AG04449 (cell line): ENCODE measurements at places on chromosomes 11 and 22.
A peak's percentile ranks its signal among the peaks of the same experiment; 100 is the strongest.

- no peak for DNase-seq
Measured at GRCh38 chr22:49084206-49084605, 743.5 kb downstream of the BRD1 start.

DNA sequence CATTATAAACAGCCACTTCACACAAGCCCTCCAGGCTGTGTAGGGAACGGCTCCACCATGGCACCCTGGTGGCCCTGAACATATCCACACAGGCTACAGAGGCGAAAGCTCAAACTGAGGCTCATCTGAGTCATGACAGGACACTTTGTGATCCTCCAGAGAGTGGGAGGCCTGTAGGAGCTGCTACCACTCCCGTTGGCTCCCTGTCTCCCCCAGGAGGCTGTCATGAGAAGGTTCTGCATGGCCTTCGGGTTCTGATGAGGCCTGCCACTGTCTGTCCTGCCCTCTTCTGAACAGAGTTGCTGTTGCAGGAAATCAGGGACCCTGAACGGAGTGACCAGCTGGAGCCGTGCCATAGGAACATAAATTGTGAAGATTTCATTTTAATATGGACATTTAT lies 23.8 kb upstream of the ALDH3B2 start:
- DNase-seq: no peak

DNA sequence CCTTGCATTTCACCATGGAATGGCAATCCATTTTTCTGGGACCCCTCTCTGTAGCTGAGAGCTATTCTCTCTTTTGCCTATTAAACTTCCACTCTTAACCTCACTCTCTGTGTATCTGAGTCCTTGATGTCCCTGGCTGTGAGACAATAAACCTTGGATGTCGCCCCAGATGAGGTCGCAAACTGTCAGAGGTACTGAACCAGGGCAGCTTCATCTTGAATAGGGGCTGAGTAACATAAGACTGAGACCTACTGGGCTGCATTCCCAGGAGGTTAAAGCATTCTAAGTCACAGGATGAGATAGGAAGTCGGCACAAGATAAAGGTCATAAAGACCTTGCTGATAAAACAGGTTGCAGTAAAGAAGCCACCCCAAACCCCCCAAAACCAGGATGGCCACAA lies 68.0 kb downstream of the RSF1 start:
- DNase-seq: no peak

GRCh38 chr11:48263423-48263911 lies at the start of gene OR4X1:
Gene OR4X1 (plus strand): TSS chr11:48263861. CDS start chr11:48263861, 0 bp downstream.
- DNase-seq: no peak

- no peak for DNase-seq
Measured at GRCh38 chr11:62433141-62433903, 14.5 kb downstream of the SCGB1A1 start.

- DNase-seq: no peak
Measured at GRCh38 chr11:68440224-68440623, 20.3 kb upstream of the PPP6R3 start.

GRCh38 chr22:35846804-35847203 lies 129.1 kb downstream of the APOL5 start:
- no peak for DNase-seq

DNA sequence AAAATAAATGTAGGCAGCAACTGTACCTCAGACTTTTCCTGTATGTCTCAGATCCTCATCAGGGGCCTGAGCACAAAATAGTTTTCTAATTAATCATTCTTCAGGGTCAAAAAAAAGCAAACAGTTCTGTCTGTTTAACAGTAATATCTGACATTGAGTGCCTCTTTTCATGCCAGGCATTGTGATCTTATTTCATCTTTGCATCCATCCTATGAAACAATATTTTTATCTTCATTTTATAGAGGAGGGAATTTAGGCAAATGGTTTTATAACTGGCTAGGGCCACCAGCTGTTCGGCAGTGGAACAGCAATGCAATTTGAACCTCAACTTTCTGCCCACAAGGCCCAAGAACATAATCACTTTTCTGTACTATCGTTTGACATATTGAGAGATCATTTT lies 145.6 kb downstream of the WNT7B start:
- no peak for DNase-seq

DNA sequence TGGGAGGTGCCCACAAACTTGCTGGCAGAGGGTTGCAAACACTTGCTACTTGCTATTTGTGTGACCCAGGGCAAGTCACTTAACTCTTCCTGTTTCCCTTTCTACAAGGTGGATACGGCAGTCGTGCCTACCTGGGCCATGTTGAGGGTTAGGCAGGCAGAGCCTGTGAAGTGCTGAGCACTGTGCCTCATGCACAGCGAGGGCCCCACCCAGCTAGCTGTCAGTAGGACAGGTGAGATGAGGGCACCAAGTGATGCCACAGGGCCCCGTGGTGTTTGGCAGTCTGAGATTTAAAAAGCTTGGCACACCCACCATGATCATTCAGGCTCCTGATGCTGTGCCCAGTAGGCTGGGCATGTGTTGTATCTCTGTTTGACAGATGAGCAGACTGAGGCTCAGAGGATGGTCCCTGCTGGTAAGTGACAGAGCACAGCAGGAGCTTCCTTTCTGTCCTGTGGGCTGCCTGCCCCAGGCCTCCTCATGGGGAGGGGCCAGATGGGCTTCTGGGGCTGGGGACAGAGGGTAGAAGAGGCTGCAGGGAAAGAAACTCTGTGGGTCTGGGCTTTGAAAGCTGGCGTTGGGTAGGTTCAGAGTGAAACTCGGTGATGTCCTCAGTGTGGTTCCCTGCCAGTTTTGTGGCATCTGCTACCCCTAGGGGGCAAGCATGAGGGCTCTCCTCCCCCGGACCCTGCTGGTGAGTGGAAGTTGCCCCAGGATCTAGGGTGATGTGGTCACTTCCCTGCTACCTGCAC lies 59.3 kb downstream of the TSPAN18 start:
- no peak for DNase-seq

DNA sequence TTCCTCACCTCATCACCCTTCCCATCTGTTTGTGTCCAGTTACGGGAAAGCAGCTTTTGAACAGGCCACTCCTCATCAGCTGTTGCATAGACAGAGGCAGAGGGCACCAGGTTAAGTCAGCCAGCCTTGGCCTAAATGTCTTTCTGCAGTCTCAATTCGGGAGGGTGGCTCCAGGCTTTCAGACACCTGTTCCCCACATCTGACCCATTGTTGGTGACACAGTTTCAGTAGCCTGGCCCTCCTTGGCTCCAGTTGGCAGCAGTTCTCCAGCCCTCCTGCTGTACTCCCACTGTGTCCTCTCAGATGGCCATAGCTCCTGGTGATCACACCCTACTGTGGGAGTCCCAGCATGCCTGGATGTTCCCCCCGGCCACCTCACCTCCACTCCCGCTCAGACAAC lies 70.8 kb upstream of the MYOD1 start:
- no peak for DNase-seq

- no peak for DNase-seq
Measured at GRCh38 chr11:75334976-75335375, 16.5 kb downstream of the ARRB1 start.

- DNase-seq: no peak
Measured at GRCh38 chr11:8086001-8086479, 5.0 kb downstream of the TUB start.

DNA sequence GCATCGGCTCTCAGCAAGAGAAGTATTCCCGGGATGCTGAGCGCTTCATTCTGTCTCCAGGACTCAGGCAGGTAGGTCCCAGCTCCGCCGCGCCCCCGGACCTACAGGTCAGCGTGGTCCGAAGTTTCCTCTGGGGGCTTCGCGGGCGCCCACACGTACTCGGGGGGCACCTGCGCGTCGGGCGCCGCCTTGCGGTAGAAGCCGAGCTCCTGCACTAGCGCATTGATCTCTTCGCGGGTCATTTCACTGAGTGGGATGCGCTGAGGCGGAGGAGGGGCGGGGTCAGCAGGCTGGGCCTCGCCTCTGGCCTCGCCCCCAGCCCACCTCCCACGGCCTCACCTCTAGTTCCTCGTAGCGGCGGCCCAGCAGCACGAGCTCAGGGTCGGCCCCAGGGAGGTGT lies 2.5 kb downstream of the SELENOM start:
- no peak for DNase-seq

DNA sequence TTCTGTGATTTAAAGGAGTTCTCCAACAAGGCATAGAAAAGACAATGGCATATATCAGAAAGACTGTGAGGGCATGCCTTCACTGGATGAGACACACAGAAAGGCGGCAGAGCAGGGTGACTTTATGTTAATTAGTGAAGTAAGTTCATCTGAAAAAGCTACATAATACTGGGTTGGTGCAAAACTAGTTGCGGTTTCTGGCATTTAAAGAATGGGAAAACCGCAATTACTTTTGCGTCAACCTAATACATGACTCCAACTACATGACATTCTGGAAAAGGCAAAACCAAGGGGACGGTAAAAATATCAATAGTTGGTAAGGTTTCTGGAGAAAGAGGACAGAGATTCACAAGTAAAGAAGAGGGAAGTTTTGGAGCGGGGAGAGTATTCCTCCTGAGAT lies 5.1 kb downstream of the RFPL1 start:
- no peak for DNase-seq

- no peak for DNase-seq
Measured at GRCh38 chr11:114059984-114060391, 477 bp downstream of the ZBTB16 start.

DNA sequence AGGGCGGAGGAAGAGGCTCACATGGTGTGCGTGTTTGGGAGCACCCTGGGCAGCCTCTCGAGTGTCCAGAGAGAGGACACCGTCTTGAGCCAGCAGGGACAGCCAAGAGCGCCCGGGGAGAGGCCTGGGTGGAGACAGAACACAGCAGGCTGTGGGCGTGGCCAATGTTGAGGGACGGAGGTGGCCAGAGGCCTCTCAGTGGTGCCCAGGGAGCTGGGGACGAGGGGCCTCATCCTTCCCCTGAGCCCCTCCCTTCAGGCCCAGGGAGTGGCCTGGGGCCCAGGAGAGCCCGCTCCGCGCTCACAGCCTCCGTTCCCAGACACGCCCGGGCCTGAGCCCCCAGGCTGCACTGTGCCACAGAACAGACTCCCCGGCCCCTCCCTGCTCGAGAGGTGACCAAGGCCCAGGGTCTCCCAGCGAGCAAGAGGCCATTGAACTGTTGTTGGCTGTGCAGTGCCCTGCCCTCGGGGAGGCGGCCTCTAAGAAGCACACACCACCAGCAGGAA lies 48.4 kb downstream of the CDKN1C start:
- no peak for DNase-seq

- DNase-seq: no peak
Measured at GRCh38 chr11:34490304-34490703, 23.3 kb downstream of the ELF5 start.

DNA sequence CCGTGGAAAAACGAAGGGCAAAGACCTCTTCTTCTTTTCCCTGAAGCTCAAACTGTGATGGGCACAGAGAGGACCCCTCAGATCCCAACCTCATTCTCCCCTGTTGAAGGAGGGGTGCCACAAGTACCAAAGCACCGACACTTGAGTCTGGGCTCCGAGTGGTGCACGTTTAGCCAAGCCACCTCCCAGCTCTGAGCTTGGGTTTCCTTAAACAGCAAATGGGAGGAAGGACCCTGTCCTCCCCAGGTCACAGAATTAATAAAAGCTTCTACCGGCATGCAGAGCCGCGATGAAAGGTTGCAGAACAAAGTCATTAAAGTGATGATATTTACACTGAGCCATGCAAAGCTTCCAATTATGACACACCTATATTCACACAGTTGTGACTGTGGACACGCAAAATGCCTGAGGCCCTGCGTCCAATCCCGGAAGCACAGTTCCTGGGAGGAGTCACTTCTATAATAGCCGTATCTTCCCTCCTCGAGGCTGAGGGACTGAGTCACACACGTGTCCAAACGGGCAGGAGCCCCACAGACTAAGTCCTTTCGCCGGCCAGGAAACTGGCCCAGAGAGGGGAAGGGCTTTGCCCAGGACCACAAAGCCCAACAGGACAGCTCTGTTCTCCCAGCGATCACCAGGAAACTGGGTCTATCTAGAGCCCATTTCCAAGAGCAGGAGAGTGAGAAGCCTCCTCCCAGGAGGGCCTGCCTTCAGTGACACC lies 922 bp upstream of the CSNK1E start:
- DNase-seq: peak; percentile 80

DNA sequence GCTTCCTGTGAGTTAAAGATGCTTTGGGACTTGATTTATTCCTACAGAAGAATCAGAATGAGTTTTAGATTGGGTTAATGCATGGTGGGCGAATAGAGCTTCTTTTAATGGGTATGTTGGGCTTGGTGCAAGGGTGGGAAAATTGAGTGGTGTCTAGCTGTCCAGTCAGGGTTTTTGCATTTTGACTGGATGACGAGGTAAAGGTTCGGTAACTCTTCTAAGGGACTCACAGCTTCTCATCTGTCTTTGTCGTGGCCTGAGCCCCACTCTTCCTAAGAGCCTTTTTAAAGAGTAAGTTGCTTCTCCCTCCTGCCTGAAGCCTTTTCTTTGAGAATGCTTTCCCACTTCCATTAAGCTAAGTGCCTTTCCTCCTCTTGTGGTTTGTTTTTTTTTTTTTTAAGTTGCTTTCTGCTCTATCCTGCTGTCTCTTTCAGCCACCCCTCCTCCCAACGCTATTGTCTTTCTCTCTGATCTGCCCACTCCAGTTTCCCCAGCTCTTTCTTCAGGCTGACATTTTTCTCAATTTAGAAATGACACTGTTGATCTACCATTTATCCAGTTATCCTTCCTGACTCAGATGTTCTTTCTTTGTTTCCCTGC lies 1.1 kb downstream of the DPF2 start:
- DNase-seq: no peak

- DNase-seq: peak; percentile 84
Measured at GRCh38 chr11:86688398-86689179, 16.2 kb upstream of the ME3 start.

DNA sequence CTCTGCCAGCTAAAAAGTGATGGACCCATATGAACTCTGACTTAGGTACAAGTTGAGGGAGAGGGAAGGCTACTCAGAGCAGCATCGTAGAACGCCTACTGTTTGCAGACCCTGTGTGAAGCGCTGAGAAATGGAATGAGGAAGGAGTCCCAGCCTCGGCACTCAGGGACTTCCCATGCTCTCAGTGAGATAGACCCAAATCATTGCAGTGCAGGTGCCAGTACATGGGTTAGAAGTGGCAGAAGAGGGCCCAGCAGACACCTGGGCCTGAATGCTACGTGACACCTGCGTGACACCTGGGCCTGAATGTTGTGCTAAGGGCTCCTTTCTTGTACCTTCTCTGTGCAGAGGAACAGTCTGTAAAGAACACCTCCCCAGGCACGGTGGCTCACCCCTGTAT lies 2.6 kb upstream of the PDGFB start:
- DNase-seq: no peak
